Brain microvascular endothelial cell (primary cell): ENCODE measurements at places on chromosomes 7 and 10.

- DNase-seq, result no peak
These were observed 88.5 kb downstream of the ANKRD7 start for GRCh38 chr7:118312966-118313365.

DNA sequence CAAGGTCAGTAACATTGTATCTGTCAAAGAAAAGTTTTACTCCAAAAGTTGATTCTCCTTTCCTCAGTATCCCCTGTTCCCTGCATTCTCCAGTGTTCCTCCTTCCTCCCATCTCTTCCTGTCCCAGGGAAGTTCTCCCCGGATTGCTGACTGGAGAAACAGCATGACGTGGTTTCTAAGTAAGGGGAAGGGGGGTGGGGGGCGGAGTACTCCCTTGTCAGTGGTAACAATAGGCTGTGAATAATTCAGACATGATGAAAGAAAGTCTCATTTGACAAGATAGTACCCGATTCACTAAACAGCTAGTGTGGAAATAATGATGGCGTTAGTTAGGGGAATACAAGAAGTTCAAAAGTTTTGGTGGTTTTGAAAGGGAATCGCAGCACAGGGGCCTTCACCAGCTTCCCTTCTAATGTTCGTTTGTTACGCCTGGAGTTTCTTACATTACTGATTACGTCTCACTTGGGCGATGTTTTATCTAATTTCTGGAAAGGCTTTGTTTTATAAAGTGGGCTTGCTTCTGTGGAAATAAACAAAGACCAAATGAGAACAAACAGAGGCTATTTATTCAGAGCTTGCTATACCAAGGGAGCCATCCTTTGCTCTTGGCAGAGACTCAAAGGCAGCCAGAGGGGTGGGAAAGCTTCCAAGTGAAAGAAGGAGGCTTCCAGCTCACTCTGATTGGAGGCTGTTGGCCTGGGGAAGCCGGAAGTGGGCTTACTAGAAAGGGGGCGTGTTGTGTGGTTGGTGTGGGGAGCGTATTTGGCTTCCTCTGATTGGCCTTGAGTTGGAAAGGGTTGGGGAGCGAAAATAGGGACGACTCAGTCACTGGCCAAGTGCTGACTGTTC is 453.7 kb downstream of the SDK1 start:
- peak; percentile 20 for DNase-seq

GRCh38 chr10:122445469-122445868 is 9.0 kb upstream of the ARMS2 start:
- no peak for DNase-seq

DNA sequence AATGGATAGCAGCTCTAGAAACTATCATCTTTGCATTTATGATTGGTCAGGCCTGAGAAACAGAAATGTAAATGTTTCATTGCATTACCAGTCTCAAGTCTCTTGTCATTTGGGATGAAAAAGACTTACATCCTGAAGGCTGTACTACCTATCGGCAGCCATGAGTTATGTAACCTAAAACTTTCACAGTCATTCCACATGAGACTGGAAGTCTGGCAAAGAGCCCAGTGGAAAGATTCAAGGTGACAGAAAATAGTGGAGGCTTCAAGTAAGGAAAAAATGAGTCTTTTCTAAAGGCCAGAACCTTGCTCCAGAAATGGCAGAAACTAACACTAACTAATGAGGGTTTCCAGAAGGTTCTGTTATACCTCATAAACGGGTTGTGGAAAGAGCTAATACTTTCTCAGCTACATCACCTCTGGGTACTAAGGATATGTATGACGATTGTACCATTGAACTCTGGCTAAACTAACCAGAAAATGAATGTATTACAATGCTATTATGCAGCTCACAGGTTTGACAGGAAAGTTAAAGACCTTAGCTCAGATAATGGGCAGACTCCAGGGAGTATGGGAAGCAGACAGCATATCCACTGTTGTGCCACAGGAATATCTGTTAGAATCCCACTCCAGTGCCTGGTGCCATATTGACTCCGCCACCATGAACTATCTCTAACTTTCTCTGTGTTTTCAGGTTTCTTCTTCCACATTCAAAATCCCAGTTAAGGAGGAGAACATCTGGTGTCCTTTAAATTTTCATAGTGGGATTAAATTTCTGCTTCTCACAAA is 41.7 kb upstream of the DYNC1I1 start:
- no peak for DNase-seq

DNA sequence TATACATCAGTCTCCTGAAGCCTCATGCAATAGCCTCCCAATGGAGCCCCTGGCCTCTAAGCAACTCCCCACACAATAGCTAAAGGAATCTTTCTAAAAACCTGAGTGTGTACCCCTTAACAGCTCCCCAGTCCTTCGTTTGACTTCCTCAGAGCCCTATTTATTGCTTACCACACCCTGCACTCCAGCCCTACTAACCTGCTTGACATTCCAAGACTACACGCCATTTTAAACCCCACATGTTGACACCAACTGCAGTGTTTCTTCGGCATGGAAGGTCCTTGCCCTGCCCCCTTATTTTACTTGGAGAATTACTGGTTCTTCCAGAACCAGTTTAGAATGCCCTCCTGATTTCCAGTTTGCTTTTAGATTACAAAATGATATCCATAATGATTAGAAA is 10.8 kb downstream of the SRPK2 start:
- no peak for DNase-seq

DNA sequence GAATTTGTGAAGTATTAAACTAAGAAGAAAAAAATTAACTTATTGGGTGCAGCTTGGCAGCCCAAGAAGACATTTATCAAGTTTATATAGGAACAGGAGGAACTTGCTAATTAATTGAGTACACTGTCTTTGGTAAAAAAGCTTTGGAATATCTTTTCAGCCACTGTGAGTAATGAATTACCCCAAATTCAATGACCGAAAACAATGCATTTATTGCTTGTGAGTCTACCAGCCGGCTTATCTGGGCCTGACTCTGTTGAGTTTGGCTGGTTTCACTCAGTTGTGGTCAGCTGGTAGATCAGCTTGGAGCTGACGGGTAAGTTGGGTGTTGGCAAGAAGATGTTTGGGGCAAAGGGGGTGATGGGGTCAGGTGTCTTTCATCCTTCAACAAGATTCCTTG is 11.6 kb downstream of the GNG11 start:
- no peak for DNase-seq

GRCh38 chr7:24630596-24630995 is 57.3 kb downstream of the PALS2 start:
- no peak for DNase-seq

GRCh38 chr10:72847681-72848080 is 45.9 kb upstream of the OIT3 start:
- peak; percentile 16 for DNase-seq

GRCh38 chr7:69205581-69205980 is 392.7 kb upstream of the AUTS2 start:
- DNase-seq, result no peak

DNA sequence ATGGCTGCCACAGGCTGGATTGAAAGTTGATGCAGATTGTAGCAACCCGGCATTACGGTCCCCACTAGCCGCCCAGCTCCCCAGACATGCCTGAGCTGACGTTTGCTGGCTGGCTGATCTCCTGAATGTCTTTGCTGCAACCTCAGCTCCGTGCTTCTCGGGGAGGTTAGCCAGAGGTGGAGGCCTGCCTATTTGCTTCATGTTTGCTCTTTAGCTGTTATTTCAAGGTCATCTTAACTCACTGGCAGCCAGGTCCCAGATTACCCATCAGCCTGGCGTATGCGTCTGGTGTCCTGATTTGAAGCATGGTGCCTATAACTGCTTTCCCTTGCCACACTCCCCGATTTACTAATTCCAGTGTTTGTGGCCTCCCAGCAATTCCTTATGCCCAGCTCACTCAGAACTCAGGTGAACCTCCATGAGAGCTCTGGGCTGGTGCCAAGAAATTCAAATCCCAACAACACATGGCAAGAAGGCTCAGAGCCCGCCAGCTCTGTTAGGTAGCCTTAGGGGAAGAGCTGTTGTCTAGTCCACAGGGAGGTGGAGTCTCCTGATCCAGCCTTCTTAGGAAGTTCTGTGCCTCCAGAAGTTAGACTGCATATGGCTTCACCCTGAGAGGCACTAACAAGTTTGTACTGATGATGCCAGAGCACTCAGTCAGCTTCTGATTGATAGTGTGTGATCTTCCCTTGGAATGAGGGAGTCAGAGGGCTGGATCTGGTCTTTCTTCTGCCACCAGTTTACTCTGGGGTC is 69.7 kb upstream of the EXOC4 start:
- no peak for DNase-seq

- DNase-seq, result peak; percentile 79
These were observed 132.3 kb upstream of the POT1 start for GRCh38 chr7:125061776-125062397.
